ENCODE measurements at places on chromosomes 6 and 20.

DNA sequence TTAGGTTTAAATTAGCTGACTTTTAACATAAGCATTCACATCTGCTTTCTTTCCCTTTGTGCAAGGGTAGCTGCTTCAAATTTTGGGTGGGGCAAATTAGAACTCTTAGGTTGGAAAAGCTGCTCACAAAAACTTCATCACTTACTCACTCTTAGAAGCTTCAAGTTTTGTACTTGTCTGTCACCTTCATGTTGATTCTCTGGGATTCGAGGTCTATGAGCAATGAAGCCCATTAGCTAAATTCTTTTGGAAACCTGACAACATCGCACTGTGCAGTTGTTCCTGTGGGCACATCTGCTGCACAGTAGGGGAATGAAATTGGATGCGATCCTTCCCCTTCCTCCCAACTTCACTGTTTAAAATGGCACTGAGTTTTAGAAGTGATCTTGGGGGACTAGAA is 156.1 kb downstream of the UBE3D start:
- DNase-seq = no peak

- peak; percentile 59 for DNase-seq
Measured at GRCh38 chr6:39724787-39725631, at the start of gene KIF6. Gene KIF6, minus strand, starts transcription at chr6:39725408. Its CDS starts 98 bp downstream, at chr6:39725310.

- no peak for DNase-seq
Measured at GRCh38 chr20:13455713-13456112, 183.0 kb downstream of the TASP1 start.

GRCh38 chr20:8693709-8694108 is 375.2 kb upstream of the PLCB4 start:
- no peak for DNase-seq

GRCh38 chr6:73854998-73855718 is 159.2 kb downstream of the CD109 start:
- DNase-seq = no peak

GRCh38 chr6:108736832-108737231 is 111.4 kb upstream of the ARMC2 start:
- DNase-seq = no peak

DNA sequence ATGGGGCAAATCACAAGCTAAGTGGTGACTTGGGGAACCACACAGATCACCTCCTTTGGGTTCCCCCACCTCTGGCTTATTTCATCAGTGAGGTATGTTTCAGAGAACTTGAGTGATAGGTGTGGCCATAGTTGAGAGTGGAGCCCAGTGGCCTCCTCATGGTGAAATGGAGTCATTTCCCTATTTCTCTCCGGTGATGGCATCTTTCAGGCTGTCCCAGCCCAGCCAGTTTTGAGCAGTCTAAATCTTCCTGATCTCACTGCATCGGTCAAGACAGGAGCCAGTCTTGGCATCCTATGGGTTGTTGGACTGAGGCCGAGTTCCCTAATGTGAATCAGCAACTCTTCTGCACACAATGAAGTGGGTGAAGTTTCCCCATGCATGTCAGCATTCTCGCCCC is 132.4 kb downstream of the EYA2 start:
- no peak for DNase-seq

GRCh38 chr6:139514819-139515218 is 140.4 kb upstream of the CITED2 start:
- DNase-seq = no peak

- DNase-seq = no peak
Measured at GRCh38 chr6:89895276-89895874, 1.1 kb downstream of the GJA10 start.

- DNase-seq = no peak
Measured at GRCh38 chr20:44644230-44644617, 7.3 kb downstream of the ADA start.

- no peak for DNase-seq
Measured at GRCh38 chr6:20013066-20013861, 176.1 kb downstream of the ID4 start.

DNA sequence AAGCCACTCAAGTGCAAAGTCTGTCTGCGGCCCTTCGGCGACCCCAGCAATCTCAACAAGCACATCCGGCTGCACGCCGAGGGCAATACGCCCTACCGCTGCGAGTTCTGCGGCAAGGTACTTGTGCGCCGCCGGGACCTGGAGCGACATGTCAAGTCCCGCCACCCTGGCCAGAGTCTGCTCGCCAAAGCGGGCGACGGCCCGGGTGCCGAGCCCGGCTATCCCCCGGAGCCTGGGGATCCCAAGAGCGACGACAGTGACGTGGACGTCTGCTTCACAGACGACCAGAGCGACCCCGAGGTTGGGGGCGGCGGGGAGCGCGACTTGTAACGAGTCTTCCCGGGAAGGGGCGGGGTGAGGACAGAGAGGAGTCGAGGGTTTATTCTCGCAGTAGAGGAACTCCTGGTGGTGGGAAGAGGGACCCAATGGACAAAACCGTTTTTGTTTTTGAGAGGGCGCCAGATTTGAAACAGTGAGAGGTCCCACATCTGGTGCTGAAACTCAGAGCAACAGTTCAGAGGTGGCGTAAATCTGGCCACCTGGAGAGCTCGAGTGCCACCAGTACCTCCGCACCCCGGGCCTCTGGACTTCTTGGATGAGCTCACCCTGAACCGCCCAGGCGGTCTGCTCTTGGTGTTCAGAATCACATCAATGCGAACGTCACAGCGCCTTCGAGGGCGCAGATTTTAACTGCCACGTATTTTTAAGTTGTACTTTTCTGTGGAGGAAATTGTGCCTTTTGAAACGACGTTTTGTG is 8.0 kb downstream of the PRDM13 start:
- no peak for DNase-seq

DNA sequence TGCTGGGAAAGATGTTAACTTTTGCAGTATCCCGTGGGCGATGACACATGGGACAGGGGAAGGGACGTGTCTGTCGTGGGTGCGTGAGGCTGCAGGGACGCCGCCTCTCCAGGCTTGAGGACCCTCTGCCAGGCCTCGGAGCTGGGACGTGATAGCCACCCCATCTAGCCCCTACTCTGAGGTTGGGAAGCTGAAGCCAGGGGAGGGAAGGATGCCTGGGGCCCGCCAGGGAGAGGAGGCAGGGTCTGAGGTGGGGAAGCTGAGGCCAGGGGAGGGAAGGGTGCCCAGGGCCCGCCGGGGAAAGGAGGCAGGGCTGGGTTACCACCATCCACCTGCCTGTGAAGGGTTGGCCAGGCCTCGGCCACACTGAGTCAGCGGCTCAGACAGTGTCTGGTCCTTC is 38.2 kb upstream of the GATA5 start:
- DNase-seq = no peak

DNA sequence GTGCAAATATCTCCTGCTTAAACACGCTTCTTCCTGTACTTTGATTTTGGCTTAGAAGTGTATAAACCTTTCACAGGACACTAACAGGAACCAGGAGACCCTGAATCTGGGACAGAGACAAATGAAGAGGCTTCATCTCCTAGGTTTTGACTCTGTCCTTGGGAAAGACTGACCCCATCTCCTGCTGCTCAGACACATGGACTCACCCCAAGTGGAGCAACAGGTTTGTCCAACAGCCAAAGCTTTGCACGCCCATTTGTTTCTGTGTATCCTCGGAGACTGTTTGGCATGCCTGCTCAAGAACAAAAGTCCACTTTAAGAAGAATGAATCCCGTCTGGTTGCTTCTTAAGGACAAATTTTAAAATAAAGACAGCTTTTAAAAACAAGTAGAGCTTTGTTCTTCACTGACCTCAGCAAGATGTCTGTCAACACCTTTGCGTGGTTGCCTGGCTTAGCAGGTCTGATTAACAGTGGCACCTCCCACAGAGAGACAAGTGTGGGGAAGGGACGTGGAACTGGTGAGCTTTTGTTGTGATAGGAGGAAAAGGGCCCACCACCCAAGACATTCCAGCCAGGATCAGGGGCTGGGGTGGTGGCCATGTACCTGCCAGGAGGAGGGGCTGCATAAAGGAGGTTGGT is 202.6 kb downstream of the SOD2 start:
- DNase-seq = no peak

GRCh38 chr6:47235964-47236760 is 73.5 kb downstream of the TNFRSF21 start:
- no peak for DNase-seq

DNA sequence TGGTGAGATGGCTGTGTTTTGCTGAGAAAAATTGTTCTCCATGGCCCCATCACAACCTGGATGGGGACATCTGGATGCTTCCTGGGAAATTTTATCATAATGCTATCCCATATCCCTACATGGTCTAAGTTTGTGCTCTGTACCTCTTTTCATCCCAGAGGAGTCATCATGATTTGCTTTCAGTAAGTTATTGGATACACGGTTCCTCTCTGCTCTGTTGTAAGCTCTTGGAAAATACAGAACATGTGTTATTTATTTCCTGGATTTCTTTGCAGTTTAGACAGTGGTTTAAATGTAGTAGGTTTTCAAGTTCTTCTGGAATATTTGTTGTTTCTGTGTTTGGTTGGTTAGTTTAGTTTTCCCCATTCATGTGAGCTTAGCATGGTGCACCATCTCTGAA is 129.2 kb upstream of the ECI2 start:
- DNase-seq = no peak

GRCh38 chr20:20210327-20210726 is 157.6 kb upstream of the INSM1 start:
- DNase-seq = no peak

DNA sequence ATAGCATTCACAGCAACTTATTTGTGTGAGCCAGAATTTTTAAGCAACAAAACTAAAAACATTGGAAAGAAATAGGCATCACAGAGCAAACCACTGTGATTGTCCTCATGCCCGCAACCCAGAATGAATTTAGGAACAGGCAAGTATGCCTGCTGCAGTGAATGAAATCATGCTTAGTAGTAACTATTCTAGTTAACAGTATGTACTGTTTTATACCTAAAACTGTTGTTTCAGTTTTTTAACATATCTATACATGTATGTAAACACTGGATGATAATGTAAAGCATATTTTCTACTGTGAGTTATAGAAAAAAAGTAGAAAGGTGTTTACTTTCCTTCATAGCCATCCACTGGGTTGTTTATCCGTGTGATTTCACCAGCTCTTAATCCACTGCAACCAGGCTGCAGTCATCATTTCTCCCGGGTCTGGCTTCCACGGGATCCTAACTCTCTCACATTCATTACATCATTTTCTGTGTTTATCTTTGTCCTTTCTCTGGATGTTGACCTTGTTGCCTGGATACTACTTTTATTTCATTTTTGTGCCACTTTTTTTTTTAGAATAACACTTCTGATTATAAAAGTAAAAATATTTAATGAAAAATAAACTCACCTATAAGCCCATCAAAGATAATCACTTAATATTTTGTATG is 3.6 kb upstream of the ARFGEF3 start:
- no peak for DNase-seq

DNA sequence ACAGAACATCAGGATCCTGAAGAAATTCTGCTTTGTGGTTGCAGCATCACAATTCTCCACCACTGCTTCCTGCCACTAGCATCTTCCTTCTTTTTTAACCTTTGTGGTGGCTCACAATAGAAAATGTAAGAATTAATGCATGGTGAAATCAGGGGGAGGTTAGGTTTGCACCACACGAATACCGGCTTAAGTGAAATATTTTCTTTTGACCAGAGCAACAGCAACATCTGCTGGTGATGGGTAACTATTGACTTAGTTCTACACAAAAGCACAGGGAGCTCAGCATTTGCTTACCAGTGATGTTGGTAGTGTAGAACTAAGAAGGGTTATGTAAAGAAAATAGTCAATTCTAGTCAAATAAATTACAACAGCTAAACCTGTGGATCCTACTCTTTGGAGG is 280.5 kb downstream of the SYNE1 start:
- DNase-seq = no peak

DNA sequence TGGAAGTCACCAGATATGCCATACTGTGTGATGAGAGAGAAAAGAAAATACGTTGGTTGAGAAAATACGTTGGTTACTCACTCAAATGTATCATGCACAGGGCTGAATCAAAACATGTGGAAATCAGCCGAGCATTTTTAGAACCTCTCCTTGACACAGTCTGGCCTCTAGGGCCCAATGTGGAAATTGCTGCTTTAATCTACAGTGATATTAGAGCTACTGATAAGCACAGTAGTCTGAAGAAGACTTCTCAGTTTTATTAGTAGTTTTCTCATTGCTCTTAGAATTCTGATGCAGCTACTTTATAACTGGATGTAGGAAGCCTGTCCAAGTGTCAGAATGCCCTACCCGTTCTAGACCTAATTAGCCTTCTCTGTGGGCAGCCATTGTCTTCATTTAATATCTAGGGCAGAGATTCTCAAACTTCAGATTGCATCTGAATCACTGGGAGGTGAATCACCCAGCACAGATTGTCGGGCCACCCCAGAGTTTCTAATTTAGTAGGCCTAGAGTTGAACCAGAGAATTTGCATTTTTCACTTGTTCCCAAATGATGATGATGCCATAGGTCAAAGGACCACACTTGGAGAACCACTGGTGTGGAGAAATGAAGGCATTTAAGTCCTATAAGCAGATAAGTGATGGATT is 229.1 kb downstream of the PLCB1 start:
- no peak for DNase-seq

GRCh38 chr20:2515203-2515602 is 6.5 kb upstream of the ZNF343 start:
- DNase-seq = no peak

DNA sequence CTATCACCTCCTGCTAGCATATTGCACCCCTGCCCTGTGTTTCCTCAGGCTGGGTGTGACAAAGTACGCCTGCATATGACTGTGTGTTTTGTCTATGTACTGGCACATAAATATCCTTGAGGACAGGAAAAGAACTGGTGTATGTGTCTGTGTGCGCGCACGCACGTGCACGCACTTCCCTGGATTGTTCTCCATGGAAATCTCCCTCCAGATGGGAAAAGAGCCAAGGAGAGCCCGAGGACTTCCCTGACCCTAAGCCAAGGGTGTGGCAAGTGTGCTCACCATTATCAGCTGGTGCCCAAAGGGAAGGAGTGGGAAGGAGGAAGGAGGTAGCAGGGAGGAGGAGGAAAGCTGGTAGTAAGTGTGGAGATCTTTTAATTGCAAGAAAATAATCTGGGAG is 117.6 kb downstream of the HIVEP2 start:
- DNase-seq = no peak

DNA sequence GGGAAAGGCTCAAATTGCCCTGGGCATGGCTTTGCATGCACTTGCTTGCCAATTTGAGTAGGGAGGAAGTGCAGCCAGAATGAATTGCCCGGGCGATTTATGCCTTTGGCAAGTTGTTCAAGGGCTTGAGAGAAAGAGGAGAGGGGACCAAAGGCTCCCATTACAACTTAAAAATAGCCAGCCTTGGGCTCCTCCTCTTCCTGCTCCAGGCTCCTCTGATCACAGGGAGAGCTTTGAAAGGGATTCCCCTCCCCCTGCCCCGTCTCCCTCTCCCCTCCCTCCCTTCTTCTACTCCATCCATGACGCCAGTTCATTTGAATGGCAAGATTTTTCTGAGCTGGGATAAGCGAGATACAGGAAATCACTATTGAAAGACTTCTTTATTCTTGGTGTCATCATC is 304.9 kb upstream of the JAG1 start:
- no peak for DNase-seq

- no peak for DNase-seq
Measured at GRCh38 chr6:22071270-22072041, 225.4 kb downstream of the PRL start.

DNA sequence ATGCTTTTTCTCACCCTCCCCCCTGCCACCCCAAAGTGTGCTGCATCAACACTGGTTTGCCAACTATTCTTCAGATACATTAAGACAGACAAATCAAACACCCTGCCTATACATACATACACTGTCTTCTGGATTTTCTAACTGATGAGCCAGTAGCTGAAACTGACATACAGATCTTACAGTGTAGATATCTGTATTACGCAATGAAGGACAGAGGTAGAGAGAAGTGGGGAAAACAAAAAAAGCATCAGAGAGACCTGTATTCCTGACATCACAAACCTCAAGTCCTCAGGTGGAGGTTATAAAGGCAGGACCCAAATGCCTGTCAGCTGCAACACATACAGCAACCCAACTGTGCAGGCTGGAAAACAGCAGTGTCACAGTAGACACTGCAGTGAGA is 535.4 kb downstream of the HACE1 start:
- no peak for DNase-seq
